Thoracic aorta (tissue), 2 donors: ENCODE measurements at places on chromosomes 6 and 20. TPM values are rescaled to one million over a fixed set of nuclear protein-coding genes. Genes with fewer than 3 reads are reported as not detected.

GRCh38 chr6:109455437-109456110 lies at the start of gene MICAL1:
MICAL1 (minus strand) TSS chr6:109455772; CDS start chr6:109454196, 1,576 bp downstream.
- no peak for DNase-seq

- no peak for DNase-seq
These were observed 615.3 kb downstream of the TFAP2A start for GRCh38 chr6:9799582-9799981.

DNA sequence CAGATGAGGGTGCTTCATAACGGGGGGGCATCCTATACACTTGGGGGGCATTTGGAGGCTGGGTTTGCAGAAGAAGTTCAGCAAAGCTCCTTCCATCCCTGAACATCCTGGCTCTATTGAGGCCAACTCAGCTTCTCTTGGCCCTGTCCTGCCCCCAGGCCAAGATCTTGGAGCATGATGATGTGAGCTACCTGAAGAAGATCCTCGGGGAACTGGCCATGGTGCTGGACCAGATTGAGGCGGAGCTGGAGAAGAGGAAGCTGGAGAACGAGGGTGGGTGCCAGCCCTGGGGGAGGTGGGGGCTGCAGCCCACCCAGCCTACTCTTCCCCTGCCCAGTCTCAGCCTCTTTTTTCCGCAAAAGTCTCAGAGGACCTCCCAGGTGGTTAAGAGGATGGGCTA lies 17.2 kb downstream of the GDAP1L1 start:
- no peak for DNase-seq

GRCh38 chr6:153956808-153957207 lies 82.2 kb upstream of the OPRM1 start:
- DNase-seq = no peak

- DNase-seq = no peak
These were observed 40.8 kb downstream of the STAU1 start for GRCh38 chr20:49147296-49147695.

The CST2 gene
- not detected for total RNA-seq
